GM23248 (cell line): ENCODE measurements at places on chromosomes 5 and 9.

GRCh38 chr5:159764283-159765134 is 151.8 kb upstream of the ADRA1B start:
- peak; percentile 85 for DNase-seq

GRCh38 chr5:87120518-87121303 is 147.0 kb upstream of the RASA1 start:
- peak; percentile 95 for DNase-seq

DNA sequence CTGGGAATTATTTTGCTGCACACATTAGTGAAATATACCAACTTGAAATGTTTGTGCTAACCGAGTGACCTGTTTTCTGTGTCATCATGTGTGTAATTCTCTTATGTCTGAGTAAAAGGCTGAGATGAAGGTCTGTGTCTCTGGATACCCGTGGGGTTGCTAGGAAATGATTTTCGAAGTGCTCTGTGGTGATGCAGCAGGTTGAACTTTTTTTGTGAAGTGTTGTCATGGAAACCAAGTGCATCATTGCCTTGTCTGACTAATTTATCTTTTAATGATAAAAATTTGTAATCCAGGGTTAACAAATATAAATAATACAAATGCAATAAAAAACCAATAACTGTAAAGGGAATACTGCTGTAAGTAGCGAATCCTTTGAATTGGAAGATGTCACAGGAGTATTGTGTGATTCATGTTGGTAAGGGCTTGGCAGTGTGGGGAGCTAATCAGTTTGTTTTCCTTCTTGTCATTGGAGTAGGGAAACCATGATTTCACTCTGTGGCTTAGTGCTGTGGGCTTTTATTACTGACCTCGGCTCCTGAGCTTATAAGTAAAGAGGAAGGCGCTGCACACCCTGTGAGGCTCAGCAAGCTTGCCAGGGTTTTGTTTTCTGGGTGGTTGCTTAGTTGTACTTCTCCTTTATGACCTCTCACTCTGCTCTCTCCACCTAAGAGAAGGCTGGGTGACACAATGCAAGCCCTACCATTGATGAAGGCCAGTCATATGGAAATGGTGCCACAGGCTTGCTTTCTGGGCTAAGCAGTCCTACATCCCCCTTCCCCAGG is 22.3 kb downstream of the PDE8B start:
- DNase-seq: peak; percentile 22

DNA sequence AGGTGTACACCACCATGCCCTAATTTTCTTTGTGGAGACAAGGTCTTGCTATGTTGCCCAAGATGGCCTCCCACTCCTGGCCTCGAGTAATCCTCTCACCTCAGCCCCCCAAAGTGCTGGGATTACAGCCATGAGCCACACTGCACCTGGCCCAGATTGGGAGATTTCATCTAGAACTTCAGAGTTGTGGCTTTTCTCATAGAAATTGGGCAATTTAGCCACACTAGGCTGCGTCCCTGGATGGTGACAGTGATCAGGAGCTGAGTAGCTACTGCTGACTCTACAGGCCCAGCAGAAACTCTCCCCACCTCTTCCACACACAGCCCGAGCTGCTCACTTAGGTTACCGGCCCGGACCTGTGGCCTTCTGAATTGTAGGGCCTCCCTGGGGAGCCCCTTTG is 7.7 kb downstream of the PFN3 start:
- no peak for DNase-seq

DNA sequence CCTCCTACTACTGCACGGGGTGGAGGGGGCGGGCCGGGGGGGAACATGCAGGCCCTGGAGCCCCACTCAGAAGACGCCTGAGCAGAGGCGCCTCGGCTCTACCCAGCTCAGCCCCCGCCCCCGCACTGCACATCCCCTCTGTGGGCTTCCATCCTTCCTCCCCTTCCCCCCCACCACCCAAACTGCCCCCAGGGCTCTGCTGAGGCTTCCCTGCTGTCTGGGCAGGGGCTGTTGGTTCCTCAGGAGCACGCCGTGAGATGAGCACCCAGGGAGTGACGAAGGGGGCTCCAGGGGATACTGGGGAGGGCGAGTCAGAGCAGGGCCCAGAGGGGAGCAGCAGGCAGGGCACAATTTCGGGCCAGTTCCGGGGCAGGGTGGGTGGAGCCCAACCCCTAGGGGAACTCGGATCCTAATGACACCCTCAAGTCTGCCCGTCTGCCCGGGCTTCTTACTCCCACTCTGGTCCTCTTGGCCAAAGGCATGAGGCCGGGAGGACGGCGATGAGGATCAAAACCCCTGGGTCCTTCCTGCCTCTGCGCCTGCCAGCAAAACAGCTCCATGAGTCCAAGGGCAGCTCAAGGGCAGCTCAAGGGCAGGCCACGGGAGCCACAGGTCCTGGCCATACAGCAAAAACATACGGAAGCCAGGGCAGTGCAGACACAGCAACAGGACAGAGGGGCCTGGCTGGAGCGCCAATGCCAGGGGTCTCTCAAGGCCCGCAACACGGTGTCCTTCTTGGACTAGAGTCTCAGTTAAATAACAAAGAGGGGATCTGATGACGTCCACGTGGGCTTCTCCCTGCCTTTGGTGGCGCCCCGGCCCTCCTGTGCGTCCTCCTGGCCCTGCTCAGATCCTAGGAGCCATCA is 200.9 kb downstream of the AUH start:
- DNase-seq: no peak
